Activated naive CD8-positive, alpha-beta T cell treated with anti-CD3 and anti-CD28 coated beads, Interleukin-2, amount 50 U/mL, for 24 hours (primary cell): ENCODE measurements at places on chromosomes 13 and 19.

DNA sequence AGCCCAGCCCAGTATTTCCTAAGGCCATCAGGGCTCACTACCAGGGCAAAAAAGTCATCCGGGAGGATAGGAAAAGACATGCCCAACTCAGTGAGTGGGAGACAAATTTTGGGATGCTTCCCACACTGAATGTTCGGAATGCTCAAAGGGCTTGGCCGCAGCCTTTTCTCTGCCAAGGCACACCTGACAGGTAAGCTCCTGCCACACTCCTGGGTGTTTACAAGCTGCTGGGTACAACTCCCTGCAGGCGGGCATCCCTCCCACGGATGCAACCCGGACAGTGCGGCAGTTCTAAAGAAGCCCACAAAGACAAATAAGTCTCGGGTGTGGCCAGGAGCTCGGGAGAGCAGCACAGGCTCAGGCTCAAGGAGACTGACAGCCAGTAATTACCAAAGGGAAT is 28.1 kb downstream of the SLC7A1 start:
- no peak for DNase-seq

DNA sequence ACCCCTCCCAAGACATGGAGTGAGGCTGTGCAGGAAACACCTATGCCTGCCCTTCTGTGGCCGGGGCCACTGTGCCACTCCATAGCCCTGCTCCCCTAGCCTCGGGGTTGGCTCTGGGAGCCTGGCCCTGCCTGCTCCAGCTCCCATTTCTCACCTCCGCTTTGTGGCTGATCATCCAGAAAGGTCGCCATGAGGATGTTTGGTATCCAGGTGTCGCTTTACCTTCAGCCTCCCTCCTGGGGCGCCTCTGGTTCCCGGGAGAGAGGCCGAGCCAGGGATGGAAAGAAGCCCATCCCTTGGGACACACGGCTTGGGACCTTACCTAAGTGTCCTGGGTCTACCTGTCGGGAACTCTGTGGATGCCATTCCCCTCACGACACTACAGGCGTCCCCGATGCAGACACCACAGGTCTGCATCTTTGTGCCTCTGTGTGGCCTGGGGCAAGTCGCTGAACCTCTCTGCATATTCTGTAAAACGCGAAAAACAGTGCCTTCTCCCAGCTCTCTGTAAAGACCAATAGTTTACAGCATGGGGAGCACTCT is 3.4 kb upstream of the MCF2L start:
- DNase-seq = no peak

DNA sequence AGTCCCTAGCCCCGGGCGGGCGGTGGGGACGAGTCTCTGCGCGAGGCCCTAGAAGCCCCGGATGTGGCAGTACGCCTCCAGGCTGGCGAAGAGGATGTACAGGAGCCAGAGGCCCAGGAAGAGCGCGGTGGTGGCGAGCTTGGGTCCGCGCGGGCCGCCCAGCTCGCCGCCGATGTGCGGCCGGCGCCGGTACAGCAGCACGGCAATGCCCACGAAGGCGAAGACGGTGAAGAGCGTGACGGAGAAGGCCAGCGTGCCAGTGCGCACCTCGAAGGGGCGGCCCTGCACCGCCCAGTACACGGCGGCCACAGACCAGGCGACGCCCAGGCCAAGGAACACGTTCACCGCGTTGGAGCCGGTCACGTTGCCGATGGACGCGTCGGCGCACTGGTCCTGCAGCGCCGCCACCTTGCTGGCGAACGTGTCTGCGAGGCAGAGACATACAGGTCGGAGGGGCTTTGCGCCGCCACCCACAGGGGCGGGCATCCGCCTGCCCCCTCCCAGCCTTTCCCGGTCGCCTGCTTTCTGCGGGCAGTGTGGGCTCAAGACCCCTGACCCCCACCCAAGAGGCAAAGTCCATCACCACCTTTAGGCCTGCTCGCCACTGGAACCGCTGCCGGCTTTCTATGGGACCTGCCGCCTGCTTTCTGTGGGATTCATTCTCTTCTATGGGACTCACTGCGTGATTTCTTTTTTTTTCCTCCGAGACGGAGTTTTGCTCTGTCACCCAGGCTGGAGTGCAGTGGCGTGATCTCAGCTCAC is 10.9 kb upstream of the MEIS3 start:
- DNase-seq = peak; percentile 41

GRCh38 chr13:36549755-36550154 is 117.5 kb downstream of the CCNA1 start:
- DNase-seq = no peak

- DNase-seq = no peak
Observed at GRCh38 chr13:64332048-64332447, 2898.1 kb downstream of the PCDH9 start.

GRCh38 chr13:40275155-40275554 is 391.3 kb downstream of the FOXO1 start:
- no peak for DNase-seq
